NCI-H1436 treated with DMSO at 0.1 percent for 48 hours (cell line): ENCODE measurements at places on chromosomes 12 and 14.

GRCh38 chr12:55718015-55718414, 2.2 kb downstream of the BLOC1S1 start:
- DNase-seq: no peak

- no peak for DNase-seq
These were observed 22.3 kb downstream of the HOXC4 start for GRCh38 chr12:54075974-54076373.

GRCh38 chr14:88914956-88915355, 90.5 kb downstream of the TTC8 start:
- DNase-seq: no peak

- DNase-seq: no peak
These were observed 41.5 kb downstream of the TEAD4 start for GRCh38 chr12:3000548-3001275.

DNA sequence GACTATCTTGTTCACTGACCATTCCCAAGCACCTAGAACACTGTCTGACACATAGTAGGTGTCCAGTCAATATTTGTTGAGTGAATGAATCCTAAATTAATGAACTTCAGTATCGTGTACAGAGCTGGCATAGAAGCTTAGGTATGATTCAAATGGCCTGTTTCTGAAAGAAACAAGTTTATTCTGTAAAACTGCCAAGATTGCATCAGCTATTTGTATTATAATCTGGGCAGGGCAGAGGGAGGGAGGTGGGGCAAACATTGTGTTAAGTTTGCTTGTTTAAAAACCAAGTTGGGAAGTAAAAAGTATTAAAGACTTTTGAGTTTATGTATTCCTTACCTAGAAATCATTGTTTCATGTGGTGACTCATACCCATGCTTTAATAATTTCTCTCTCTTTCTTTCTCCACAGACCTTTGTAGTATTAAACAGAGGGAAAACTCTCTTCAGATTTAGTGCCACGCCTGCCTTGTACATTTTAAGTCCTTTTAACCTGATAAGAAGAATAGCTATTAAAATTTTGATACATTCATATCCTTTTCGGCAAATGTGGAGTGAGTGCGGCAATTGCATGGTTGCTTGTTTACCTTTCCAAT, 92.8 kb downstream of the SCN8A start:
- no peak for DNase-seq

DNA sequence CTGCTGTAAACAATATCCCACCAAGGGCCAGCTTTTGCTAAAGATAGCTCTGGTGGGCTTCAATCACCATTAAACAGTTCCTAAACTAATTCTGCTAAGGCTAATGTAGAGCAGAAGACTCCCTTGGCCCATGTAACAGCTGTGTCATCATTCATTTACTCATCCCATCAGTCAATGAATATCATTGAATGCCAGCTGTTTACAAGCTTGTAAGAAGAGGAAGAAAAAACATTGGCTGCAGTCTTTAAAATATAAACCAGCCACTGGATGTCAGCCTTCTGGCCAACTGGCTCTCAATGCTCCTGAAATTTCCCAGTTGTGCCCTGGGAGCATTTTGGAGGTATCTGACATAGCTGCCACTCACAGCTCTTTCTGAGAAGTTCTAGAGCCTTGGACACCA, 18.0 kb upstream of the MAP3K9 start:
- no peak for DNase-seq

GRCh38 chr12:3020850-3021435, 56.2 kb upstream of the TSPAN9 start:
- DNase-seq: no peak

GRCh38 chr12:49673446-49674317, 33.5 kb downstream of the FMNL3 start:
- no peak for DNase-seq

DNA sequence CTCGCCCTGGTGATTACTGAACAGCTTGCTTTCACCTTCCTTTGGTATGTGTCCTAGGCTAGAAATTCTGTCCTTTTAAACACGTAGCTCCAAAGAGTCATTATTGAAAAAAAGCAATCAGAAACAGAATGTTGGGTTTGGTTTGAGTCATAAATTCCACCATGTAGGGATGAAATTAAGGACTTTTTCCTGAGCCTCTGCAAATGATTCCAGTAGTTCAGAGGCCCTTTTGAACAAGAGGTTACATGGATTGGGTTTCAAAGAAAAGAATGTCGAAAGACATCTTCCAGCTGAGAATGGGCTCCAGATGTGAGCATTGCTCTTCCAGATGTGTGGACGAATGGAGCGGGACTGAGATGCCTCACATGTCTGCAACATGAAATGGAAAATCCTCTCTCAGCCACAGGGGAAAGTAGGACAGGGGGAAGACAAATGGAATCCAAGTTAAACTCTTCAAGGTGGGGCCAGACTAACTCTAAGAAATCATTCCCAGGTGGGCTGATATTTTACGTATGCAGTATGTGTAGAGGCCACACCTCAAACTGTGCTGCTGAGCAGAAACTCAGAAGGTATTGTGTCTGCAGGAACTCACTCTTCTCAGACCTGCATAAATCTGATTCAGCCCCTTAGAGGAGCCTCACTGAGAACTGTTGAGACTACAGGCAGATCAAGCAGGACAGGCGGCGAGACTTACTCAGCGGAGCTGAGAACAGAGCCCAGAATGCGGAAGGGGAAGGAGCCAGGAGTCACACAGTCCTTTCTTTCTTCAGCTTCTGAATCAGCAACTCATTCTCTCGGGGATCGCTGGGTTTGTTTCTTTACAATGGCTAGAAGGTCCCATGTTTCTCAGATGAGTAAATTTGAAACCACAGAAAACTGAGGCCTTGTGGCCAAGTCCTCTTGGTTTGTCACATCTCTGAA, 23.3 kb upstream of the EMP1 start:
- DNase-seq: no peak

DNA sequence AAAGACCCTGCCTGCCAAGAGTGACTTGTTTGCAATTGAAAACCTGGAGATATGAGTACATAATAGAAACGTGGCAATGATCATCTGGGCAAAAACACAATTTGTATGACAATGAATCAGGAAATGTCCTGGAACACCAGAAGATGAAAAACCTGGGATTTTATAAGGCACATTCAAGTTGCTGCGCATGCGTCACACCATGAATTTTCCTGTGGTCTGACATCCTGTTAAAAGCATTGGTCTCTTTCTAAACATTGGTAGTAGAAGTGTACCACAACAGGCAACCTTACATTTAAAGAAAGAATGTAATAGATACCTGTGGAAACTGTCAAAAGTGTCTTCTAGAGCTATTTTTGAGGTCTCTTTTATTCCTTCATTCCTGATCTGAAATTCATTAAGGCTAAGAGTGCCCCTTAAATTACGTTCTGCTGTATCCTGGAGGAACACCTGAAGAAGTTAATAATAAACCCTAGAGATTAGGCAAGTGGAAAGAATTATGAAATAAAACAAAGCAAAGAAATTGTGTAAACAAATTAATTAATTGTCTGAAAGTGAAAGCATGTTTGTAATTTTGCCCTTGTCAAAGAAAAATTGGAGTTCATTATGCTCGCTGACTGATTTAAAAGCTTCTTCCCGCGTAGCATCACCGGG, 676.5 kb downstream of the DIO2 start:
- no peak for DNase-seq

GRCh38 chr12:47808574-47809365, 10.9 kb downstream of the HDAC7 start:
- DNase-seq: no peak

GRCh38 chr12:93968536-93969285, 179.7 kb upstream of the PLXNC1 start:
- DNase-seq: no peak

DNA sequence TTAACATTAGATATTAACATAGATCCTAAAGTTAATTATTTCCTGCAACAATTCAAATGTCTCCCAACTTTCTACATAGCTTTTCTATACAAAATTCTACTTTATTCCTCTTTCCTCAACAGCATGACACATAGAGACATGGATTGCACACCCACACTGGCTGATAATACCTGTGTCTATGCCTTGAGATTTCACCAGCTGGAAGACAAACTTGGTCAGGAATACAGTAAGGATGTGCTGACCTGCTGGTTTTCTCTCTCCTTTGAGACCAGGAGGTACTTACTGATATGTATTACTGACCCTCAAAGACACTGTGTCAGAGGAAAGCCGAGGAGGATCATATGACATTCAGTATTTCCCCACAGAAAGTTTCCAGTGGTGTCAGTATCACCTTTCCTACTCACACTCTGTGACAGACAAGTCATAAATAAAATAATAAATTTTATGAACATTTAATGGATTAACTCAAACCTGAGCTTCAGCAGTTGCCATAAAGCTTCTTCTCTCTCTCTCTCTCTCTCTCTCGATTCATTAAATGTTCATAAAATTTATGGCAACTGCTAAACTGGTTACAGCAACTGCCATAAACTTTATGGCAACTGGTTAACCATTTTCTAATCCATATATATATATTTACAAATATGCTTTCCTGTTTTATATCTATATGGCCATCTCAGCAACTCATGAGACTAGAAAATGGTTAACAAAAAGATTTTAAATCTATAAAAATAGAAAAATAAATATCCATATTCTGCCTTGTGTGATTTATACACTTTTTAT, 22.7 kb downstream of the EIF2S3B start:
- no peak for DNase-seq
